ENCODE measurements at places on chromosomes 2 and 18. TPM values are rescaled to one million over a fixed set of nuclear protein-coding genes. Genes with fewer than 3 reads are reported as not detected.

Gene PPIG
- 26.0 TPM for total RNA-seq

Gene RTKN
- total RNA-seq: 56.1 TPM

Gene ASPRV1
- 0.05 TPM for total RNA-seq

Gene SRBD1
- total RNA-seq: 23.2 TPM

Gene SPATA3
- total RNA-seq: not detected

Gene REG3G
- 0.19 TPM for total RNA-seq

Gene ZDBF2
- 13.1 TPM for total RNA-seq

Gene ALLC
- not detected for total RNA-seq

Gene STARD7
- 208 TPM for total RNA-seq

Gene EGR4
- total RNA-seq: not detected

Gene IL36B
- not detected for total RNA-seq

Gene IRS1
- 3.7 TPM for total RNA-seq

Gene LONRF2
- 12.1 TPM for total RNA-seq

Gene ESPNL
- total RNA-seq: 0.29 TPM

Gene CSRNP3
- total RNA-seq: 0.32 TPM

Gene RAB31
- total RNA-seq: 12.9 TPM

Gene MDH1B
- total RNA-seq: 2.2 TPM

Gene MFSD2B
- total RNA-seq: not detected

Gene FOXI3
- total RNA-seq: 0.66 TPM

Gene FAM124B
- not detected for total RNA-seq

Gene IL1RL2
- not detected for total RNA-seq

Gene SULT1C2
- 5.0 TPM for total RNA-seq

Gene FZD7
- 12.7 TPM for total RNA-seq

Gene FBXO36
- total RNA-seq: 0.67 TPM

Gene NLRC4
- 0.03 TPM for total RNA-seq

Gene RBM44
- 0.29 TPM for total RNA-seq

Gene GPR45
- total RNA-seq: 0.98 TPM

Gene LHCGR
- total RNA-seq: not detected

Gene ABHD1
- total RNA-seq: 1.1 TPM

Gene MC5R
- total RNA-seq: not detected

Gene CD302
- 12.0 TPM for total RNA-seq

Gene CYP27C1
- total RNA-seq: 0.26 TPM

Gene AFF3
- total RNA-seq: 2.8 TPM

Gene UGT1A6
- total RNA-seq: not detected

Gene CYTIP
- total RNA-seq: not detected

Gene CELF4
- total RNA-seq: not detected

Gene PSMA8
- total RNA-seq: not detected

Gene STK39
- total RNA-seq: 8.9 TPM

Gene SLC30A3
- 0.24 TPM for total RNA-seq

Gene BZW1
- 375 TPM for total RNA-seq

Gene DIPK1C
- 17.3 TPM for total RNA-seq

Gene WNT10A
- 0.11 TPM for total RNA-seq

Gene APCDD1
- total RNA-seq: not detected

Gene ABCB11
- 0.03 TPM for total RNA-seq

Gene ACMSD
- total RNA-seq: not detected

Gene KLHL29
- total RNA-seq: 6.4 TPM

Gene RESP18
- total RNA-seq: not detected

Gene RNPEPL1
- 19.0 TPM for total RNA-seq

Gene NETO1
- not detected for total RNA-seq

Gene SP100
- 43.2 TPM for total RNA-seq

Gene GKN2
- not detected for total RNA-seq

Gene IL36G
- not detected for total RNA-seq

Data from SK-MEL-5 (cell line).